Prostate gland (tissue), 2 donors: ENCODE measurements at places on chromosomes 2 and 18. TPM values are rescaled to one million over a fixed set of nuclear protein-coding genes. Genes with fewer than 3 reads are reported as not detected.
A peak's percentile ranks its signal among the peaks of the same experiment; 100 is the strongest.

TMEM17 gene
- 4.0 TPM for total RNA-seq

MAL gene
- total RNA-seq, result 3.1 TPM

LOXHD1 gene
- total RNA-seq, result 1.4 TPM

NR4A2 gene
- total RNA-seq, result 4.5 TPM

ARID5A gene
- total RNA-seq, result 54.6 TPM

- DNase-seq, result no peak
These were observed 303.7 kb downstream of the PTPRM start for GRCh38 chr18:7870855-7871254.

GRCh38 chr18:62329691-62330454 is 4.8 kb downstream of the TNFRSF11A start:
- DNase-seq, result peak; percentile 10

DNA sequence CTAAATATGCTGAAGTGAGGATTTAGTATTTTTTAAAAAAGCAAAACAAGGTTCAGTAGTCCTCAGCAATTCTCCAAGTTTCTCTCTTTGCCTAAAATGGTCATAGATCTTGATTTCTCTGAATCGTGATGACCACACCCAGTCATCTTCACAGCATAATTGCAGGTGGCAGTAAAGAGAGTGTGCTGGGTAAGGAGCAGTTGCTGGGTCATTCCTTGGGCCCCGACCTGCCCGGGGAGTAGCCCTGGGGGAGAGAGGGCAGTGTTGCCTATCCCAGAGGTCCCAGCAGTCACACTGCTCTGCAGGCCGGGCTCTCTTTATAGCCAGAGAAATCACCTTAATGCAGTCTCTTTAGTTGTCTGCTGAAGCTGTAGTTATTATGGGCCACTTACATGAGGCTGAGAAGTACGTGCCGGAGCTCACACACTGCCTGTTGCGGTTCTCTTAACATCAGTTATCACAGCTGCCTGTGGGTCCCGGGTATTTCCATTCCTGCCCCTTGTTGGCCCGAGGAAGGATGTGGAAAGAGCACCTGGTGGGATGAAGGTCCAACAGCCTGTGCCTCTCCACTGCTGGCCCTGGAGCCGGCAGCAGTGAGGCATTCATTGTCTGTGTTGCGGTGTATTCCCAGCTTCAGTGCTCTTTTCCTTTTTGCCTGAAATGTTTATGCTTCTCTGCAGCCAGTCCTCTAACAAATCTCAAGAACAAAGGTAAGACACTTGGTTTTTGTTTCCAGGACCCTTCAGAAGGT is 230.1 kb downstream of the ALPK2 start:
- no peak for DNase-seq

DNA sequence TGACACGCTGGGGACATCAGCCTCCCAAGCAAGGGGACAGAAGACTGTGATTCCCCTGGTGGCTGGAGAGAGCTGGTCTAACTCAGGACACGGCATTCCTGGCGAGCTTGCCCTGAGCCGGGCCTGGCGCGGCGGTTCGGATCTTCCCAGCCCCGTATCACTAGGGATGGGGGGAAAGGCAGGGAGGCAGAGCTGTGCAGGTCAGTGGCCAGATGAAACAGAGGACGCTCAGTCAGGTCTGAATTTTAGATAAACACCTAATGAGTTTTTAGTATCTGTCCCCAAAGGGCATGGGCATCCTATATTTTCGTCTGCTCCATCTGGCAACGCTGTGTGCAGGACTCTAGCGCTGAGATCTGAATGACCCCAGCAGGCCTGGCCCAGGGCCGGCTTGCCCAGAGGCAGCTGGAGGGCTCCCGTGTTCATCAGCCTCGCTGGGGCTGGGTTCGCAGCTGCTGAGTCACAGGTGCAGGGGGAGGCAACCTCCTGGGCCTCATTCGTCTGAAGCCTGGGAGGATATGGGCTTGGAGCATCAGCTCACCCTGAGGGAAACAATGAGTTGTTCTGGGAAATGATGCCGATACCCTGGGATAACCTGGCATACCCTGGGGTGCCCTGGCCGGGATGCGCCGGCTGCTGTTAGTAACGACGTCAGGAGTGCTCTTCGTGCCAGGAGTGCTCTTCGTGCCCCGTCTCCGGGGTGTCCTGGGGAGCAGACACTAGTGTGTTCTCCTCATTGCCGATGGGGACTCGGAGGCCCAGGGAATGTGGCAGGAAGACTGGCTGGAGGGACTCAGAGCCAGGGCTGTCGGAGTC is 48.1 kb upstream of the HPCAL1 start:
- DNase-seq, result no peak

DNA sequence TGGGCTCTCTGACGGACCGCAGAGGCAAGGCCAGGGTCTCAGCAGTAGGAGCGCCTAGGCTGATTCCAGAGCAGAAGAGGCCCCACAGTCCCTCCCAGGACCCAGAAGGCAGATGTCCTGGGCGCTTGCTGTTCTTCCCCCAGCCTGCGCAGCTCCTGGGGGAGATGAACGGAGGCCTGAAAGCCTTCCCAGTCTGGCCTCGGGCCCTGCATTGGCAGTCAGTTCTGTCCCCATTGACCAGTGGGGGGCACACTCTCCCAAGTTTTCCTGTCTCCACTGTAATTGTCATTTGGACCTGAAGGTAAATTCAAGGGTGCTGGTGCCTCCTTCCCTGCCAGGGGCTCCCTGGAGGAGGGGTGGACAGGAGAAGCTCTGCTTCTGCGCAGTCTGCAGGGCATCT is 345.7 kb downstream of the CYP26B1 start:
- no peak for DNase-seq

DNA sequence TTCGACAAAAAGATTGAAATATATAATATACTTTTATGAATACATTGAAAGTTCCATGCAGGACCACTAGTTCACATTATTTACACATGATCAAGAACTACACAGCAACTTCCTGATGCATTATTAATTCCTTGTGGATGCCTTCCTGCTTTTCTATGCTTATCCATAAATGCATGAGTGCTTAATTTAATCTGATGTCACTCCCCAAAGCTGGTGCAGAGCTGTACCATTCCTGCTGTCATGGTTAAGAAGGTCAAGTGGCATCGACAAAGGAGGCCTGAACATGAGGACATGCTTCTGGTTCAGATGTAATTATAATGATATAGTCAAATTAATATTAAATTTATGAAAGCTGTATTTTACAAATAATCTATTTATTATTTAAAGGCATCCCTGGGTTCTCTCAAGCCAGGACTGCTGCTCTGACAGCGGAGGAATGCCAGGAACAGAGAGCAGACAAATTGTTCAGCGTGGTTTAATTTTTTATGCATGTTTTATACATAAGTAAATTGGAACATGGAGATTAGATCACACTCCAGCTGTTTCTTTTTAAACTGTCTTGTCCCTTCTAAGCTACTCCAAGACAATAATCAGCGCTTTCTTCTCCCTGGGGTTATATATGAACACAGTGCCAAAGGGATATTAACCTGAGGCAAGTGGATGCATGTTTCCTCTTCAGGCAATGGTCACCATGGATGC is 307.3 kb upstream of the CNTNAP5 start:
- DNase-seq, result no peak

- no peak for DNase-seq
These were observed 67.1 kb downstream of the CERKL start for GRCh38 chr2:181589779-181590178.

DNA sequence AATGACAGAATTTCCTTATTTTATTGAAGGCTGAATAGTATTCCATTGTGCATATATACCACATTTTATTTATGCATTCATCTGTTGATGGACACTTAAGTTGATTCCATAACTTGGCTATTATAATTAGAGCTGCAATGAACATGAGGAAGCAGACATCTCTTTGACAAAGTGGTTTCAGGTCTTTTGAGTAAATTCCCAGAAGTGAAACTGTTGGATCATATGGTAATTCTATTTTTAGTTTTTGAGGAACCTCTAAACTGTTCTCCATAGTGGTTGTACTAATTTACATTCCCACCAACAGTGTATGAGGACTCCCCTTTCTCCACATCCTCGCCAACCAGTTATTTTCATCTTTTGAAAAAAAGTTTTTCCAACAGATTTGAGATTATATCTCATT is 77.5 kb downstream of the TMEM200C start:
- DNase-seq, result no peak
